Thoracic aorta (tissue), 2 donors: ENCODE measurements at places on chromosomes 3 and 15. TPM values are rescaled to one million over a fixed set of nuclear protein-coding genes. Genes with fewer than 3 reads are reported as not detected.
A peak's percentile ranks its signal among the peaks of the same experiment; 100 is the strongest.

The SPATA12 gene
- not detected for total RNA-seq

The RETNLB gene
- total RNA-seq: not detected

The SLC27A2 gene
- total RNA-seq: 2.2 TPM

The HIGD2B gene
- not detected for total RNA-seq

The AHSG gene
- total RNA-seq: not detected

The DGKG gene
- 16.7 TPM for total RNA-seq

The GRM7 gene
- total RNA-seq: 0.68 TPM

GRCh38 chr3:194421-194820 lies 2.1 kb upstream of the CHL1 start:
- no peak for DNase-seq
- no peak overlapping the region for H3K4me3 ChIP-seq
- no peak overlapping the region for H3K27ac ChIP-seq
- no peaks in the 10 kb centered on the region for H3K27me3 ChIP-seq
- peaks cover 18% of the 10 kb centered on the region for H3K4me1 ChIP-seq

DNA sequence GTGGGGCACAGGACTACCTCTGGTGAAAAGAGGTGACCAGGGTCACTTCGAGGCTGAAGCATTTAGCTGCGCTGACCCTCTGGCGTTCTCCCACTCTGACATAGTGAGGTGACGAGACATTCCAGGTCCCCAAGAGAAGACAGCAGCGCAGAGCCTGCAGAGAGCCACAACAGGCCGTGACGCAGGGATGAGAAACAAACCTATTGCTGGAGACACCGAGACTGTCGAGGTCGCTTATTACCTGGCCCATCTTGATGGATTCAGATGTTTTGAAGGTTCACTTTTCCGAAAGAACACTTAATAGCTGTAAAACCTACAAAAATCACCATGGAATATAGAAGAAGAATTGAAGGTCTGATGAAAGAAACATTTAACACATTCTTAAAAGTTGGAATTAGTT lies 466.3 kb downstream of the NR2F2 start:
- no peak overlapping the region for H3K27ac ChIP-seq
- no peak for DNase-seq
- no peak overlapping the region for H3K4me3 ChIP-seq
- H3K36me3 ChIP-seq: no peaks in the 10 kb centered on the region
- H3K27me3 ChIP-seq: no peaks in the 10 kb centered on the region

DNA sequence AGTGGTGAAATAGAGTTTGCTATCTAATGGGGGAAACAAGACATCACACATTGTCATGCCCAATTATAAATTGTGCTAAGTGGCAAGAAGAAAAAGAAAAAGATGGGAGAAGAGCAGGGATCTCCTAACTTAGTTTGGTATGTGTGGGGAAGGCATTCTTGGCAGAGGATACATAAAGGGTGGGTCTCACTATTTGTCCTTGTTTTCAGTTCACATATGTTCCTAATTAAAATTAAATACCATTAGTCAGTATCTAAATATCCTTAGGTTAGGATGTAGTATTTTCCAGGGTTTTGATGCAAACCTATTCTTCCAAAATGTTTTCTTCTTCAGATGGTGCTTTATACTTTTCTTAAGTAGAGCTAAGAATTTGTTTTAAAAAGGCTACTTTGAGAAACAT lies 173.7 kb downstream of the B3GALNT1 start:
- peaks cover 4% of the 10 kb centered on the region for H3K4me1 ChIP-seq
- no peak for DNase-seq
- H3K4me3 ChIP-seq: no peak overlapping the region
- H3K27ac ChIP-seq: no peak overlapping the region

DNA sequence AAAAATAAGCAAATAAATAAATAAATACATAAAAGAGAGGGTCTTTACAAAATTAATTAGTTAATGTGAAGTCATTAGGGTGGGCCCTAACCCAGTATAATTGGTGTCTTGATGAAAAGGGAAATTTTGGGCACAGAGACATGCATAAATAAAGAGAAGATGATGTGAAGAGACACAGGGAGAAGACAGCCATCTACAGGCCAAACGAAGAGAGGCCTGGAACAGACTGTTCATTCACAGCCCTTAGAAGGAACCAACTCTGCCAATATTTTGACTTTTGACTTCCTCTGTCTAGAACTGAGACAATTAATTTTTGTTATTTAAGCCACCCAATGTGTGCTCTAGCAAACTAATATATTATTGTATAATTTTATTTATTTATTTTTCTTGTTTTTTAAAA lies 29.6 kb upstream of the SELENOK start:
- no peaks in the 10 kb centered on the region for H3K4me1 ChIP-seq
- no peaks in the 10 kb centered on the region for H3K36me3 ChIP-seq
- no peak for DNase-seq
- no peak overlapping the region for H3K4me3 ChIP-seq
- no peaks in the 10 kb centered on the region for H3K27me3 ChIP-seq

DNA sequence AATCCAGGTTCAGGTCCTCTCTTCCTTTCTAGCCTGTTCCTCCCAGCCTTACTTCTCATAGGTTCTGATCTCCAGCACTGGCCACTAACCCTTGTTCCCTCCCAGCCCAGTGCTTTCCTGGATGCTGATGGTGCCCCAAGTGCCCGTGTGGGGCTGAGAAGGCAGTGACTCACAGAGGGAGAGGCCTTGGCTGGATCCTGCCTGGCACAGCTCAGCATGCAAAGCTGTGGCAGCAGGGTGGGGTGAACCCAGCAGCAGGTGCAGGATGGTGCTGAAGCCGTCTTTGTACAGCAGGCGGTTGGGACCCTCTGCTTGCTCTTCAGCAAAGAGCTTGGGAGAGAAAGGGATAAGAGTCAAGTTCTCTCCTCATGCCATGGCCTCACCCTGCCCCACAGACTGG lies 7.6 kb downstream of the LPCAT4 start:
- H3K36me3 ChIP-seq: peaks cover 20% of the 10 kb centered on the region
- H3K4me1 ChIP-seq: no peaks in the 10 kb centered on the region
- no peak overlapping the region for H3K27ac ChIP-seq
- H3K27me3 ChIP-seq: no peaks in the 10 kb centered on the region

- DNase-seq: no peak
- H3K4me1 ChIP-seq: peaks cover 6% of the 10 kb centered on the region
- no peaks in the 10 kb centered on the region for H3K27me3 ChIP-seq
- no peak overlapping the region for H3K4me3 ChIP-seq
Measured at GRCh38 chr15:41042851-41043250, 73.2 kb downstream of the INO80 start.

- no peak for DNase-seq
- no peaks in the 10 kb centered on the region for H3K36me3 ChIP-seq
- no peak overlapping the region for H3K4me3 ChIP-seq
- no peak overlapping the region for H3K27ac ChIP-seq
- H3K4me1 ChIP-seq: no peaks in the 10 kb centered on the region
Measured at GRCh38 chr3:178010306-178010705, 525.9 kb upstream of the KCNMB2 start.

DNA sequence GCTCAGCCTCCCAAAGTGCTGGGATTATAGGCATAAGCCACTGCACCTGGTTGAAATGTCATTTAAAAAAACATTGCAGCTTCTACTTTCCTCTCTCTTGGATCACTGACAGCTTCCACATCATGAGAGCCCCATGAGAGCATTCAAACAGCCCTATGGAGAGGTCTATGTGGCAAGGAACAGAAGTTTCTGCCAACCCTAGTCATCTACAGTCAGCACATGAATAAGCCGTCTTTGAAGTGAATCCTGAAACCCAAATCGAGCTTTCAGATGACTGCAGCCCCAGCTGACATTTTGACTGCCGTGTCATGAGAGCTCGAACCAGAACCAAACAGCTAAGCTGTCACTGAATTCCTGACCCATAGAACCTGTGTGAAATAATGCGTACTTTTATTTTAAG lies 39.8 kb downstream of the CD200R1L start:
- no peaks in the 10 kb centered on the region for H3K36me3 ChIP-seq
- no peak overlapping the region for H3K4me3 ChIP-seq
- no peak overlapping the region for H3K27ac ChIP-seq
- no peak for DNase-seq
- H3K27me3 ChIP-seq: no peaks in the 10 kb centered on the region
- peaks cover 14% of the 10 kb centered on the region for H3K4me1 ChIP-seq

DNA sequence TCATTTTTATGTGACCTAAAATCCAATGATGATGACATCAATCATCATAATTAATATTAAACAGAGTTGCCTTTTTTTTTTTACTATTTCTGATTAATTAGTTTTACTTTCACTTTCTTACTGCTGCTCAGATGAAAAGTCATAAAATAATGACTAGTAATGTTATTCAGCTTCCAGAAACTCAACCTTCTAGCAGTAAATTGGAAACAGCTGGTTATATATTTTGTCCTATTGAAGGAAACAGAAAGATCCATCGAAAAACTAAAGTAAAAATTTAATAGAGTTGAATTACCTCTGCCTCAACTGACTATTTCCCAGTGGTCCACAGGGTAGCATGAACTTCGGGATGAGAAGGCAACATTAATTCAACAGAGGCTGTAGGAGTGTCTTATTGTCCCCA lies 107.1 kb upstream of the PTX3 start:
- no peak for DNase-seq
- no peaks in the 10 kb centered on the region for H3K27me3 ChIP-seq
- H3K36me3 ChIP-seq: no peaks in the 10 kb centered on the region
- no peaks in the 10 kb centered on the region for H3K4me1 ChIP-seq
- H3K4me3 ChIP-seq: no peak overlapping the region

DNA sequence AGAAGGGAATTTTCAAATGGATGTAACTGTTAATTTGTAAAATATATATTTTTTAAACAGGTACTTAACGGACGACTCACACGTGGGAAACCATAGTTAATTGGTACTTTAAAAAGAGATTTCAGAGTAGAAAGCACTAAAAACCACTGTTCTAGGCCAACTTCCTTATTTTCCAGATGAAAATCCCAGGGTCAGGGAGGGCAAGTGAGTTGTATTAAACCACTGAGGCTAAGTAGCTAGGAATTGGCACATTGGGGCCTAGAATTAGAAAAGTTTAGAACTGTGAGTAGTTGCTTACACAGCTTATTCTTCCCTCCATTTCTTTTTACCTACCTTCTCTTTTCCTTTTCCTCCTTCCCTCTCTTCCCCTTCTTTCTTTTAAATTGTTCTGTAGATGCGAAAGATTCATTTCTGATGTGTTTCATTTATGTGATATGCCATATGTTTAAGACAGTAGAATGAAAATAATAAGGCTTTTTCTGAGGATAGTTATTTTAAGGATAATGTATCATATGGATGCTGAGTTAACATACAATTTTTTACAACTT lies 4.1 kb upstream of the UTS2B start:
- no peaks in the 10 kb centered on the region for H3K36me3 ChIP-seq
- H3K4me1 ChIP-seq: peaks cover 60% of the 10 kb centered on the region
- no peak for DNase-seq
- H3K27ac ChIP-seq: peak overlapping the region; percentile 34
- H3K4me3 ChIP-seq: no peak overlapping the region

DNA sequence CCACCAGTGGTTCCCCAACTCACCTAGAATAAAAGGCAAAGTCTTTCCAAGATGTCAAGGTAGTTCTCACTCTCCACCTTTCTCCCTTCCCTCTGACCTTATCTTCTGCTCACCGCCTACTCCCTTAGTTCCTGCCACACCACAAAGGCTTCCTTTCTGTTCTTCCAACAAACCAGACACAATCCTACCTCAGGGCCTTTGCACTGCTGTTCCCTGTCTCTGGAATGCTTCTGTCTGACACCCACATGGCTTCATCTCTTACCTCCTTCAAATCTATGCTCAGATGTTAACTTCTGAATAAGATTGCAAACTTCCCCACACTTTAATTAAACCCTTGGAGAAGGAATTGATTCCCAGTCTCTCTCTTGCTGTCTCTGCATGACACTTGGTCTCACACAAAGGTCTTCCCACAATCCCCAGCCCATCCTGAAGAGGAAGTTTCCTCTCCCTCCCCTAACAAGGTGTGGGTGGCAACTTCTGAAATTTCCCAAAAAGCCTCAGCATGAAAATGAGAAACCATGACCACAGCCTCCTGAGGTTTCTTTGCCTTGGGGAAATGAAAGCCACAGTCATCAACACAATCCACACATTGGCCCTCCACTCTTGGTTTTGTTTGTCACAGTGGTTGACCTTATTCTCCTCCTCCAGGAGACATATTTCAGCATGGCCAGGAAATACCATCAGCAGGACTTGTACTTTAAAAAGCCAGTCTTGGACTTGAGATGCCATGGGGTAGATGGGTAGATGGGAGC lies 3.0 kb upstream of the RYK start:
- H3K27me3 ChIP-seq: no peaks in the 10 kb centered on the region
- H3K4me1 ChIP-seq: peaks cover 26% of the 10 kb centered on the region
- H3K36me3 ChIP-seq: no peaks in the 10 kb centered on the region
- no peak overlapping the region for H3K4me3 ChIP-seq
- DNase-seq: no peak
- H3K27ac ChIP-seq: no peak overlapping the region

DNA sequence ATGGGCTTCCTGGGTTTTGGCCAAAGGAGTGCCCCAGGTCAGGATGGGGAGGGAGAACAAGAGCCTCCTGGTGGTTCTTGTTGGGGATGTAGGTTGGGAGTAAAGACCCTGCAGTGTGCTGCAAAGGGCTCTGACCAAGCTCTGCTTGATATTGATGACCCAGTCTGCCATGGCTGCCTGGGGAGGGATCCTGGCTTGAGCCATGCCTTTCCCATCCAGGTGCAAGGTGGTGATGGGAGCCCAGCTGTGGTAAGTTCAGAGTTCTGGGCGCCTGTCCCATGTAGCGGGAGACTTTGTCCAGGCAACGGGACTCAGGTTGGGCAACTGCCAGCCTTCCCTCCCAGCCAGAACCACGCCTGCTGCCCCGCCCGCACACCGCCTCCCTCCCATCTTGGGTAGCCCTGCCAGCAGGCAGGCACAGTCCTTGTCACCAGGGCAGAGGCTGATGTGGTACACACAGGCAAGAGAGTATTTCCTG lies 2.6 kb downstream of the GNAI2 start:
- no peaks in the 10 kb centered on the region for H3K27me3 ChIP-seq
- no peak for DNase-seq
- H3K4me3 ChIP-seq: peak overlapping the region; percentile 81
- H3K27ac ChIP-seq: peak overlapping the region; percentile 94

GRCh38 chr15:72196409-72197040 lies 1.1 kb downstream of the GRAMD2A start:
- H3K27ac ChIP-seq: no peak overlapping the region
- peaks cover 26% of the 10 kb centered on the region for H3K36me3 ChIP-seq
- no peaks in the 10 kb centered on the region for H3K27me3 ChIP-seq

DNA sequence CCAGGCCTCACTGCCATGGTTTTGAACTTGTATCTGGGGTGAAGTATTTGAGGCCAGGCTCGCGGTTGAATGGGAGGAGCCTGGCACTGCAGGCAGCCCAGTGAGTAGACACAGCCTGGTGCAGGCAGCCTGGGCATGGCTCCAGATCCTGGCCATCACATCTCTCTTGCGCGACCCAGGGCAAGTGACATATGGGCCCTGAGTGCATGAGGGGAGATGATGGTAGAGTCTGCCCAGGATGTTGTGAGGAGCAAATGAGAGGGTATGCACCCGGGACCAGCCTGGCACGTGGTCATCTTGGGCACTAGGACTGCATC lies 103.5 kb downstream of the TBC1D2B start:
- no peak overlapping the region for H3K27ac ChIP-seq
- H3K4me1 ChIP-seq: no peaks in the 10 kb centered on the region
- H3K27me3 ChIP-seq: no peaks in the 10 kb centered on the region
- no peak overlapping the region for H3K4me3 ChIP-seq

GRCh38 chr3:11140030-11140712 lies 14.1 kb upstream of the HRH1 start:
- H3K27ac ChIP-seq: no peak overlapping the region
- DNase-seq: peak; percentile 20
- no peak overlapping the region for H3K4me3 ChIP-seq
- H3K36me3 ChIP-seq: no peaks in the 10 kb centered on the region
- H3K27me3 ChIP-seq: no peaks in the 10 kb centered on the region

- H3K36me3 ChIP-seq: peaks cover 23% of the 10 kb centered on the region
- H3K27me3 ChIP-seq: no peaks in the 10 kb centered on the region
- H3K4me3 ChIP-seq: no peak overlapping the region
- no peaks in the 10 kb centered on the region for H3K4me1 ChIP-seq
Measured at GRCh38 chr3:40516201-40516600, 8.6 kb upstream of the ZNF621 start.
